Activated naive CD4-positive, alpha-beta T cell treated with anti-CD3 and anti-CD28 coated beads, Interleukin-2, amount 10 ng/mL, durations not matched to agents 7 days and 5 days (primary cell): ENCODE measurements at places on chromosomes 5 and 9.

DNA sequence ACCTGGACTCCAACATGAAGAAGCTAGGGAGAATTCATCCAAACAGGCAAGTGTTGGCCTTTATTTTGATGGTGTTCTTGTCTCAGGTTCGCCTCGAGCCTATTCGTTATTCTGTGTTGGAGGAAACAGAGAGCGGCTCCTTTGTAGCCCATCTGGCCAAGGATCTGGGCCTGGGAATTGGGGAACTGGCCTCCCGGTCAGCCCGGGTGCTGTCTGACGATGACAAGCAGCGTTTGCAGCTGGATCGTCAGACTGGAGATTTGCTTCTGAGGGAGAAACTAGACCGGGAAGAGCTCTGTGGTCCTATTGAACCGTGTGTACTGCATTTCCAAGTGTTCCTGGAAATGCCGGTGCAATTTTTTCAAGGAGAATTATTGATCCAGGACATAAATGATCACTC, 367 bp downstream of the PCDHB4 start:
- DNase-seq, result no peak

DNA sequence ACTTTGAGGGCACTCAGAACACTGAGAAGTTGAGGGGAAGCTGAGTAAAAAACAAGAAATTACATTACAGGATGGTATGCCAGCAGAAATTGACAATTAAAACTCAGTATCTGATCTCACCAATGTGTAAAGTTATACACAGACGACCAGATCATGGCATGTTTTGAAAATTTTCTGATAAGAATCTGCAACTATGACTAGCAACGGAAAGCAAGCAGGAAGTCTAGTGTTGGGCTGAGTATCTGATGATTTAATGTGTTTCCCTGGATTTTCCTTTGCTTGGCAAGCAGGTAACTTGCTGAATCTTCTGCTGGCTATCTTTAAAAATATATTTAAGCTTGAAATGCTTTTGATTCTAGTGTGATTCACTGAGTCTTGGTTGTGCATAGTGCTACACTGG, 5.2 kb upstream of the GCNT4 start:
- no peak for DNase-seq

- no peak for DNase-seq
Measured at GRCh38 chr5:53080271-53080670, 29.3 kb downstream of the MOCS2 start.

DNA sequence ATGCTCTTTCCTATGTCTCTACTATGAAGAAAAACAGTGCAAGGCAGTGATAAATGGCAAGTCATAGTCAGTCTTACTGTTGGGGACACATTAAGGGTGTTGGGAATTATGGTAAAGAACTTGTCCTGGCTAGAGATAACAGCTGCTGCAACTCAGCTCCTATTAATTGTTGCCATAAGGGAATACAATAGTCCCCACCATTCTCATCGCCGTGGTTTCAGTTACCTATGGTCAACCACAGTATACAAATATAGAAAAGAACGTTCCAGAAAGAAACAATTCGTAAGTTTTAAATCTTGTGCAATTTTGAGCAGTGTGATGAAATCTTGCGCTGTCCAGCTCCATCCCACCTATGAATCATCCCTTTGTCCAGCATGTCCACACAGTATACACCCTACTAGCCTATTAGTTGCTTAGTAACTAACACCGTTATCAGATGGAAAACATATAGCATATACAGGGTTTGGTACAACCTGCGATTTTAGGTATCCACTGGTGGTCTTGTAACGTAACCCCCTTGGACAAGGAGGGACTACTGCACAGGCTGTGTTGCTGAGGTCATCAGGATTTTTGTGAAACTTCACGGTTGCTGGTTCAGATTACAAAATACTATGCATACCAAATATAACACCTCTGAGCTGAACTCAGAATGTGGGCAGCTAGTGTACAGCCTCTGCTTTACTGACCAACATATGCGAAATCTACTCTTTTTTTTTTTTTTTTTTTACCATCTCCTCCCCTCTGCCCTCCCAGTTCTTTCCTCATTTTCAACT, 53.5 kb downstream of the ZFR start:
- DNase-seq, result no peak

DNA sequence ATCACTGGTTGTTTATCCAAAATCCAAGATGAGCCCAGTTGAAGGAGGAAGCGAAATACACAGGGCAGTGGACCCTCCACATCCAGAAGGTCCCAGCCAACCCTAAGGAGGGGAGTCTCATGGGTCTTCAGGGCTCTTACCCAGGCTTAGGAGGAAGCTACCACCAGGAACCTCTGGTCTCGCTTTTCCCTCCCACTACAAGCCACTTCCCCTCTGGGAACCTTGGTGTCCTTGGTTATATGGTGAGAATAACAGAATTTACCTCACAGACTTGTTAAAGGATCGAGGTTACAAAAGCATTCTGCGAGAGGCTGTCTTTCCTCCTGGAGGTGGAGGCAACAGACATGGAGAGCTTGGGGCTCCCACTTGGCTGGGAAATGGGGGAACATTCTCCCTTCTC, 3.4 kb downstream of the HIGD2A start:
- DNase-seq, result no peak

DNA sequence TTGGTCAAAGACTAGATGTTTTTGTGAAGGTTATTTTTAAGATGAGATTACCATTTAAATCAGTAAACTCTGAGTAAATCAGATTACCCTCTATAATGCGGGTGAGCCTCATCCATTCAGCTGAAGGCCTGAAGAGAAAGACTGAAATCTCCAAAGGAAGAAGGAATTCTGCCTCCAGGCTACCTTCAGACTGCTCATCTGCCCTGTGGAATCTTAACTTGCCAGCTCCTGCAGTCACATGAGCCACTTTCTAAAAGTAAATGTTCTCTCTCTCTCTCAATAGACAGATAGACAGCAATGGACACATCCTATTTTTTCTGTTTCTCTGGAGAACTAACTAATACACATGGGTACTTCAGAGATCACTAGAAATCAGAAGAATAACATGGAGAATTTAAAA, 182.8 kb downstream of the CFAP90 start:
- DNase-seq, result no peak

DNA sequence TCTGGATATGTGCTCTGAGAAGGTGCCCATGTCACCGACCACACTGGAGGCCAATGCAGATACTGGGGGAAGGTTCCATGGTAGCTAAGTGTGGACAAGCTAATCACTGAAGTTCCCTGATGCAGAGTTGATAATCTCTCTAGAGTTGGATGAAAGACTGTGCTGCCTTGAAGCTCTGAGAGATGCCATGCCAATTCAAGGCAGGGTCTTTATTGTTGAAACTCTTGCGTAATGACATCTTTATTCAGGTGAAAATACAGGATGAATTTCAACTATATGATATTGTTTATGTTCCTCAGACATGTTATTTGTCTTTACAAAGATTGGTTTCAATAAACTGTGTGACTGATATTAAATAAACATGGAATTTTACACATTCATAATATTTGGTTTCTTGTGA, 167.6 kb upstream of the TMEM161B start:
- DNase-seq, result no peak

- no peak for DNase-seq
Measured at GRCh38 chr9:25857147-25857546, 178.9 kb upstream of the TUSC1 start.

DNA sequence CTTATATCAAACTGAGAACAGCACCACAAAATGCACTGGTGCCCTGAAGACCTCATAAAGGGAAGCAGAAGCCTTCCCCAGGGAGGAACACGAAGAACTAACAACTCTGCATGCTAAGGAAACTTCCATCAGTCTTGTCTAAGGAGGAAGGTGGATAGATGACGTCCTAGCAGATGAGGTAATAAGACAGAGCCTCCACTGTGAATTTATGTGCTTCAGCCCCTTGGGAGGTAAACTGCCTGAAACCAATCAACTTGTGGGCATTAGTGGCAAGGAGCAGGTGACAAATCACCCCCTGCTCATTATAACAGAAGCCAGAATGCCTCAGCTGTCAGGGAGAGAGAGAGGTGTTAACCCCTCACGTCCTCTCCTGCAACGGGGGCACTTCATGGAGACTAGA, 48.9 kb upstream of the SPIN1 start:
- no peak for DNase-seq

GRCh38 chr5:116424951-116425350, 149.7 kb downstream of the SEMA6A start:
- no peak for DNase-seq

DNA sequence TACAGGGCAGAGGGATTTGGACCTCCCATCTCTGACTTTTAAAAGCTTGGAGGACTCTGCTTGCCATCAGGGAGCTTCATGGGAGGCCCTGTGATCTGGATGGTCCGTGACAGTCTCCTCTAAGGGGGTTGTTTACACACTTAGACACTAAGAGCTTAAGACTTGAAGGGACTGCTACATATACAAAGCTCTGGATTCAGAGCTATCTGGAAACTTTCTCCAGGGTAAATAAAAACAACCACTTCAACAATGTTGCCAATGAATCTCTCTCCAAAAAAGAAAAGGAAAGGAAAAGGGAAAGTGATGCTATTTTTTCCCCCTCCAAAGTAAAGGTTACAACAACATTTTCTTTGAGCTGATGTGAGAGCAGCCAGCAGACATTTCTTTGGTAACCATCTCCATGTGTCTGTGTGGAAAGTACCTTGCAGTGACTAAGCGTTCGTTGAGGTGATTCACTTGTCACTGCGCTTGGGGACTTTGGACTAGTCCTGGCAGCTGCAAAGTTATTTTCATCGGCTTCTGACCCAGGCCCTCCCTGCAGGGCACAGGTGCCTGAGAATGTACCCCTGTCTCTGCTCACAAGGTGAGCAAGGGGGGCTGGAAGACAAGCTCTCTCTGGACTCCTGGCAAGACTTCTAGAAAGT, 262.1 kb upstream of the KLF4 start:
- DNase-seq, result no peak

DNA sequence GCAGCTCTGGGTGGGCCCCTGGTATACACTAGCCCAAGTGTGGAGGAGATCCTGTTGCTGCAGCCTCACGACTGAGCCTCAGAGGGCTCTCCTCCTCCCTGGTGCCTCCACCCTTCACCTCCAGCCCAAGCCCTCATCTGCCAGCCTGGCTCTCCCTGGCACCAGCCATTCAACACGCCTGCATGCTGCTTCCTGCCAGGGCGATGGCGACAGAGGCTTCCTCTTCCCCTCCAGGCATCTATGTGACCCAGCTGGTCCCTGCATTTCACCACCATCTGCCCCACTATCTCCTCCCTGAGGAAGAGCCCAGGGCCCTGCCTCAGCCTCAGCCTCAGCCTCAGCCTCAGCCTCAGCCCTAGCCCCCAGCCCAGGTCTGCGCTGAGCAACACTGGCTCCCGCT, 54.8 kb upstream of the ANGPTL2 start:
- DNase-seq, result no peak

DNA sequence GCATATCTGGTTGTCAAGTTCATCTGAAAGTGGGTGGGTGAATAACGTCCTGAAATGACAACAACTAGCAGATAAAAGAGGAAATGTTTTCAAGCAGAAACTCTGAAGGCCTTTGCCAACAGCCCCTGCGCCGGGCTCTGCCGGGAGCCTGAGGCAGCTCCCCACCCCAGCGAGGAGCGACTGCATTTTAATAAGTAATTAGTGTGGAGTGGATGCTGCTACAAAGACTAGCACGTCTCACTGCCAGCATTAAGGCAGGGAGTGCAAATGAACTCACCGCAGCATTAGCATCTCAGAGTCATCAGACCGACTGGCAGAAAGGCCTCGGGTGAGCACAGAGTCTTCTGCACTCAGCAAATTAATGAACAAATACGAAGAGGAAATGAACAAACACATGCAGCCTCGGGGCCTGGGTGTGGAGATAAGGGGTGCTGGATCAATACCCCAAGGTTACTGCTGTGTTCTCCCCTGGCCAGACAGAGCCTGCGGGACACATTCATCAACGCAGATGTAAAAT, 63.8 kb downstream of the VAV2 start:
- no peak for DNase-seq
